ENCODE measurements at places on chromosomes 2 and 18.

GRCh38 chr18:80175451-80176204 lies 66.6 kb downstream of the ADNP2 start:
- no peak for DNase-seq

DNA sequence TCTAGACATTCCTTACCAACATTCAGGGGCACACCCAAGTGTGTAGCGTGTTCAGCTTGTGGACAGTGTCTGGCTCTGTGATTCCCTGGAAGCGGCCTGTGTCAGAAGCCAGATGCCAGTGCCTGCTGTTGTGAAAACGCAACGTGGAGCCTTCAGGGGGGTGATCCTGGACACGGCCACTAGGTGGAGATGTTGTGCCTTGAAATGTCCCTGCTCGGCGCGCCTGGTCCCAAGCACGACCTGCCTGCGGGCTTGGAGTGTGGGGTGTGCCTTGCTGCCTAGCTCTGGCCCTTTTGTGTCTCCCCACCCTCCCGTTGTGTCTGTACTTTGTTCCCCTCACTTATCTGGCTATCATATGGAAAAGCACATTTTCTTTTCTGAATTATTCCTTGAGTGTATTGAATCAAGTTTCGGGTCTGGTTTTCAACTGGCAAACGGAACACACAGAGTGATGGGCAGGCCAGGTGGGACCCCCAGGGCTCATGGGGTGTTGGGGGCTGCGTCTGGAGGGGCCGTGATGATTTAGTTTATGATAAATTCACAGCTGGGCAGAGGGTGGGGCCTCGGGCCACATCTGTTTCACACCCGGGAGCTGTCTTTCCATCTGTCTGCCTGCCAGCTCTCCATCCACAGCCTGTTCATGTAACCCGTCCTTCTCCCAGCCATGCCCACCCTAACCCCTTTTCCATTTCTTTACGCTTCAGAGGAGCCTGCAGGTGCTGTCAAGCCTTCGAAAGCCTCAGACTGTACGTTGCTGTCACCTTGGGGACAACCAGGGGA lies 95.5 kb downstream of the DYSF start:
- peak; percentile 12 for DNase-seq

DNA sequence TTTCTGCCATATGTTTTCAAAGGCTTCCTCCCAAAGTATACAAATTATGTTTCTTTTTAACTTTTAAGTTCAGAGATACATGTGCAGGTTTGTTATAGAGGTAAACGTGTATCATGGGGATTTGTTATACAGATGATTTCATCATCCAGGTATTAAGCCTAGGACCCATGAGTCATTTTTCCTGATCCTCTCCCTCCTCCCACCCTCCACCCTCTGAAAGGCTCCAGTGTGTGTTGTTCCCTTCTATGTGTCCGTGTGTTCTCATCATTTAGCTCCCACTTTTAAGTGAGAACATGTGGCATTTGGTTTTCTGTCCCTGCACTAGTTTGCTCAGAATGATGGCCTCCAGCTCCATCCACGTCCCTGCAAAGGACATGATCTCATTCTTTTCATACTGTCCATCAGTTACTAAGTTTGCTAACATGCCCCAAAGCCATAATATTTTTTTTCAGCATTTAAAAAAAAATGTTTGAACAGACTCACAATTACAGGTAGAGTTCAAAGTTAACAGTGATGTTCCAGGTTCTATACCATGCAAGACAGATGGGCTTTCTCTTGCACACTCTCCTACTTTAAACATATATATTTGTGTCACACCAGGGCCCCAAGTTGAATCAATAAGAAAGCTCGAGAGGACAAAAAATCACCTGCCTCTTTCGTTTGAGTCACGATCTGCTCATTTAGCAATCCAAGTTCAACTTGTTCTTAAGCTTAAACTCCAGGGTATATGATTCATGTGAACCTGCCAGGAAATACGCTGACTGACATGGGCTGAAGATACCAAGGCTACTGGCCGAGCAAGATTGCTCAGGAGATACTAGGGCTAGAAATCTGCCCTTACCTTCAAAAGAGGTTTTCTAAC lies 77.6 kb downstream of the AP1S3 start:
- DNase-seq: peak; percentile 83

- DNase-seq: no peak
These were observed 16.6 kb downstream of the KCTD1 start for GRCh38 chr18:26531605-26532298.

GRCh38 chr2:188524519-188525113 lies 232.9 kb downstream of the GULP1 start:
- DNase-seq: peak; percentile 61

- no peak for DNase-seq
These were observed 77.7 kb downstream of the MEIS1 start for GRCh38 chr2:66512626-66513025.

Measured in kidney glomerular epithelial cell (primary cell).